ENCODE measurements at places on chromosomes 5 and 9. TPM values are rescaled to one million over a fixed set of nuclear protein-coding genes. Genes with fewer than 3 reads are reported as not detected.

The AGXT2 gene
- total RNA-seq: not detected

The PCDHA1 gene
- total RNA-seq: 0.10 TPM

The PFN3 gene
- not detected for total RNA-seq

The SLC36A3 gene
- not detected for total RNA-seq

The TAF11L10 gene
- not detected for total RNA-seq

The CDKN2B gene
- not detected for total RNA-seq

The GNA14 gene
- not detected for total RNA-seq

The SMIM3 gene
- 85.3 TPM for total RNA-seq

The RABGAP1 gene
- total RNA-seq: 15.3 TPM

The TEX48 gene
- total RNA-seq: not detected

GRCh38 chr5:65394087-65394486, 87.6 kb downstream of the ADAMTS6 start:
- peak; percentile 78 for DNase-seq

- DNase-seq: no peak
Observed at GRCh38 chr5:95870105-95870672, 47.7 kb upstream of the GLRX start.

- no peak for DNase-seq
Observed at GRCh38 chr9:70805949-70806348, 315.5 kb downstream of the TRPM3 start.

GRCh38 chr9:35771534-35771933, 17.5 kb upstream of the MSMP start:
- DNase-seq: no peak

DNA sequence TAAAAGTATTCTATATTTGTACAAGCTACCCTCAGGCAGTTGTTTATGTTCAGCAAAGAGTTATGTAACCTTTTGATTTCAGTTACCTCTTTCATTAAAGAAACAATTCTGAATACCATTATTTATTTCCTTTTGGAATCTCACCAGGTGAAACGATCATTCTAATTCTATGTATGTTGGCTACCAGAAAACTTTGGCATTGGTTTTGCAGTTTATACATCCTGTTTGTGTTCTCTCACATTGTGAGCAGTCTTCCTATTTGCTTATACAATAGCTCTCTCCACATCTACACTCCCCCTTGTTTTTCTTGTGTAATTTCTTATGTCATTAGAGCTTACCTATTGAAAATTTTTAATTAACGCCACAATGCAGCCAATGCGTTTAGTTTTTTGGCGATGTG, 276.0 kb upstream of the MPDZ start:
- no peak for DNase-seq

GRCh38 chr5:126358525-126358924, 64.7 kb upstream of the GRAMD2B start:
- DNase-seq: no peak

DNA sequence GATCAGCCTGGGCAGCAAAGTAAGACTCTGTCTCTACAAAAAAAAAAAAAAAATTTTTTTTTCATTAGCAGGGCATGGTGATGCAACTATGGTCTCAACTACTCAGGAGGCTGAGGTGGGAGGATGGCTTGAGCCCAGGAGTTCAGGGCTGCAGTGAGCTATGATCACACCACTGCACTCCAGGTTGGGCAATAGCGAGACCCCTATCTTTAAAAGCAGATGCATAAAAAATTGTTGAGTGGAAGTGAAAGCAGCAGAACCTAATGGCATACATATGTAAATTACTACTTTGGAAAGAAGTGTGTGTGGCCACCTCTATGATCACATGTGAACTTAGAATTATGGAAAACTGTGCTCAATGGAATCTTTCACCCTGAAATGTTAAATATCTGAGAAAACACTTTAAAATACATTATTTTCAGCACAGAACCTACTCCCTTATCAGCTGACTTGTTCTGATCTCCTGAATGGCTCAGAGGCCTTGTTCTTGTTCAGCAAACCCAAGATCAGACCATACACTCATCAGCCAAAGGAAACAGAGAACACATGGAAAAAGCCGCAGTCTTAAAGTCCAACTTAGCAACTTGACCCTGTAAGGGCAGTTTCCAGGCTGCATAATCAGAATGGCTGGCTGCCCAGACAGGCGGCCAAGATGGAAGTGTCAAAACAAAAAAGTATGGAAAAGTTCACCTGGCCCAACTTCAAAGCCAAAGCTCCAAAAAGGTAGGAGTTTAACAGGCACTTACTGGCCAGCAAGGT, 56.5 kb downstream of the SIL1 start:
- DNase-seq: peak; percentile 56

- DNase-seq: no peak
Observed at GRCh38 chr5:62143268-62144229, 162.5 kb upstream of the KIF2A start.

DNA sequence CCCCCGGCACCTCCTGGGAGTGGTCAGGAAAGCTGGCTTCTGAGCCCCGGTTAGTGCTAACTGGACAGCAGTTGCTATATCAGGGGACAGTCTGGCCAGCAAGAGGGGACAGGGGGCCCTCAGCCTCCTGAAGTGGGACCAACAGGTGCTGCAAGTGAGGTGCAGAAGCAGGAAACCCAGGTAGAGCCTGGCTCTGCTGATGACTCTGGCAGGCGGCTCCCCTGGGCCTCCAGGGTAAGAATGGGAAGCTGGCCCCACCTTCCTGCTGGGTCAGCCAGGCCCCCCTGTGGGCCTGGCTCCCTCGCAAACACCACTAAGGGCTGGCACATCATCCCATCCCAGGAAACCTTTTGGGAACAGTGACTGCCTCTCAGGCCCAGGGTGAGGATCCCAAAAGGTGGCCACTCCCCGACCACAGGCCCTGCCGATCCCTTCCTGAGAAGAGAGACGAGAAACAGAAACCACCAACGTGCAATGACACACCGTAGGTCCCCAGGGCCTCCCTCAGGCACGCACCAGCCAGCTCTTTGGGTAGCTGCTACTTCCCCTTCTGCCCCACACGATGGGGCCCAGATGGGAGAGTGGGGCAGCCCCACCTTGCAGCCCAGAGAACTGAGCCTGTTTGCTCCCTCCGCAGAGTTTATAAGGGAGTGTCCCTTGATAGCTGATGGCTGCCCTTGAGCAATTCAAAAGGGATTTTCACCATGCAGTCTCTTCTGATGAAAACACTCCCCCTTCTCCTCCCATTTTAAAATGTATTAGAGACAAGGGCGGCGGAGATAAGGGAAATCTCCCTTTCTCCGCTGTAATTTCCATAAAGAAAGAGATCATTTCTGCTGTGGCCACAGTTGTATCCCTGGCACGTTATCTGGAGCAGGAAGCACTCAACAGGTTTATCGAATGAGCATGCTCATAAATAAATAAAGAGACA, 76.8 kb downstream of the STK10 start:
- DNase-seq: peak; percentile 57

- no peak for DNase-seq
Observed at GRCh38 chr9:2024888-2025782, 10.0 kb downstream of the SMARCA2 start.

DNA sequence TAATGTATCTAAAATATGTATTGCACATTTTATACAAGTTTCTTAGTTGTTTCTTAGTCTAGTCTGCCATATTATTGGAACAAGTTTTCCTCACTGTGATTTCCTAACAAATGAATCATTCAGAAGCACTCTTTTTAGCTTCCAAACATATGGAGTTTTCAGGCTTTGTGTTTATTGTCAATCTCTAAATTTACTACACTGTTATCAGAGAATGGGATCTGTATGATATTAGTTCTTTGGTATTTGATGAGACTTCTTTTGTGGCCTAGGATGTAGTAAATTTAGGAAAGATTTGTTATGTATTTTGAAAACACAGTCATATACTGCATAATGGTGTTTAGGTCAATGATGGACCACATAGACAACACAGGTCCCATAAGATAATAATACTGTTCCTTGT, 25.7 kb downstream of the SREK1IP1 start:
- DNase-seq: no peak

- no peak for DNase-seq
Observed at GRCh38 chr5:43371821-43372220, 40.4 kb downstream of the CCL28 start.

- DNase-seq: peak; percentile 97
Observed at GRCh38 chr5:172439785-172440477, 14.4 kb downstream of the SH3PXD2B start.

- no peak for DNase-seq
Observed at GRCh38 chr5:96870094-96871026, 5.9 kb upstream of the ERAP2 start.

- no peak for DNase-seq
Observed at GRCh38 chr9:78239506-78239905, 3.6 kb downstream of the CEP78 start.

GRCh38 chr9:74653410-74654080, 156.4 kb downstream of the RORB start:
- no peak for DNase-seq

GRCh38 chr9:1941989-1942388, 73.2 kb upstream of the SMARCA2 start:
- no peak for DNase-seq

DNA sequence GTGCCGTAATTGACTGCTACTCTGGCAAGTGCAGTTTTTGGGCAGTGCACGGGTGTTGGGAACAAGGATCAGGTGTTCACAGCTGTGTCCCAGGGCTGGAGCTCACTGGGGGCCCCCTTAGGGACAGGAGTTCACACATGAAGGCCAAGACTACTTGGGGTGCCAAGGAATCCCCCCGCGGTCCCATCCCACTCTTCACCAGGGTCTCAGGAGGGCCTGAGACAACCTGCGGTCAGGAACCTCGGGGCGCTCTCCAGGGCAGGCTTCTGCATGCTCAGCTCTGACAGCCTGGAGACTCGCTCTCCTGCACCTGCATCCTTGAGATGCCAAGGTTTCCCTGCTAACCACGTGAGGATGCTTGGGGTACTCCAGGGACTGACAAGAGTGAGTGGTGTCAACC, 2.3 kb upstream of the MAN1B1 start:
- DNase-seq: no peak

DNA sequence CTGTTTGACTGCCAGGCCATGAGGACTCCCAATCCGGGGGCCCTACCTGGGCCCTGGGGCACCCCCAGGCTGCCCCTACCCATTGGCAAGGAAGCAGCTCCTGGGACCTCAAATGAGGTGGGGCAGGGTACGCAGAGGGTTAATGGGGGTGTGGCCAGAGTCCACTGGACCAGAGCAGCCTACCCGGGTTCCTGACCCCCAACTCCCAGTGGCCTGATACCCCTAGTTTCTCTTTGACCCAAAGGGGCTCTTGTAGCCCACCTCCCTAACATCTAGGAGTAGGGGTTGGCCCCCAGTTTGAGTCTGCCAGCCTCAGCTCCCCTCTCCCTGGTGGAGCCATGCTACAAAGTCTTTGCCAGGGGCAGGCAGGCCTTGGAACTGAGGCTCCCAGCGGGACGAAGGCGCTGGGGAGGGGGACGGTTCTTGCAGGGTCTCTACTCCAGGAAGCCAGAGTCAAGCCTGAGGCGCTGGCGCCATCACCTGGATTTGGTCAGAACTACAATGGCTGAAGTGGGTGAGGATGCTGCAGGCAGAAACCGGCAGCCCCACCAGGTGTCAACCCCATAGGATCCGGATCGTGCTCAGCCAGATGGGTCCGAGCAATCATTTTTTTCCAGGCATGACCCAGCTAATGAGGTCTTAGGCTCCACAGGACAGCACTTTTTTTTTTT, 8.4 kb upstream of the CERCAM start:
- DNase-seq: peak; percentile 22

GRCh38 chr5:156631005-156631404, 219.1 kb upstream of the PPP1R2B start:
- no peak for DNase-seq

GRCh38 chr9:89923961-89924504, 319.2 kb downstream of the GADD45G start:
- peak; percentile 9 for DNase-seq

DNA sequence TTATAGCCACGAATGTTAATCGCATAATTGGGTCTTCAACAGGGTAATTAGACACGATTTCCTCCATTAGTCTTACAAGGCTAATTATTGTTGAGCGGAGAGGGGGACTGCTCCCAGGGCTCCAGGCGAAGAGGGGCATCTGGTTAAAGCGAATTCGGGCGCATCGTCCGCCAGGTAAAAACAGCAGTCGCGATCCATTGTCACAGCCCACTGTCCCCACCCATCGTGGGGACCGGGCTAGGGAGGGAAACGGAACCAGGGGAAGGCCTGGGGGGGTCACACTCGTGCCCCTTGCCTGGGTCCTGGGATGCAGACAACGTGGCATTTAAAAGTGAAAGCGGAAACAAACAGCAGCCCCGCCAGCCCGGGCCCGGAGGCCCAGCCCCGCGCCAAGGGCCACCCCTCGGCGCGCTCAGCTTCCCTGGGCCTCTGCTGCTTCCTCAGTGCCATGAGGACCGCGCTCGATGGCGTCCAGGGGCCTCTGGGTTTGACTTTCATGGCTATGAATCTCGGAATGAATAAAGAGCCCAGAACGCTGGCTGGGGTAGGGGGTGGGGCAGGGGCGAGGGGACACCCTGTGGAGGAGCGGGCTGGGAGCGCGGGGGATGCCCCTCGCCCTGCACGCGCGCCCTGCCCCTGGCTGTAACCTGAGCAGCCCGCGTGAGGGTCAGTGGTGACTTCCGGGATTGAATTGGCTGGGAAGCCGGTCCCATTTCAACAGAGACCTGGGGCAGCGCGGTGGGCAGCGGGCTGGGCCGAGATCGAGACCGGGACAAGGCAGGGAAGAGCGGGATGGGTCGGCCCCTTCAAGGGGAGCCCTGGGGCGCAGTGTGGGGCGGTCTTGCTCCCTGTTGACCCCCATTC, 99.9 kb downstream of the GTF3C4 start:
- peak; percentile 68 for DNase-seq
